GM10248 (cell line): ENCODE measurements at places on chromosomes 11 and 22.

- no peak for DNase-seq
These were observed 175.2 kb downstream of the NELL1 start for GRCh38 chr11:20844630-20845029.

DNA sequence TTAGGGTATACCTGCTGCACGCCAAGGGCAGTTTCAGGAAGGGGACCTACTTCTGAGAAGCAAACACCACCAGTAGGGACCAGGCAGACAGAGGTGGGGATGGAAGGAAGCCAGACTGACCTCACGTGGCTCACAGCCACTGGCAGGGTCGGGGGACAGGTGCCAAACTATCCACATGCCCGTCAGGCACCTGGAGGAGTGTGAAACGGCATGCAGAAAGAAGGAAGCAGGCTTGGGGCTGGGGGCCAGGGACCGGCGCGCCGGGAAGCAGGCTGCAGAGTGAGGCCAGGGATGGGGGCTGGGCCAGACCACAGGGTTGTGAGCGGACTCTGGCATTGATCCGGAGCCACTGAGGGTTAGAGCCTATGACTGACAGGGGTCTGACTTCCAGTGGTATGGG is 47.5 kb downstream of the CDKN1C start:
- DNase-seq, result no peak

- DNase-seq, result no peak
These were observed 37.3 kb downstream of the ABCC8 start for GRCh38 chr11:17439316-17439782.

- peak; percentile 40 for DNase-seq
These were observed 700 bp upstream of the STX3 start for GRCh38 chr11:59754494-59754858.

GRCh38 chr11:120457996-120458395 is 53.6 kb upstream of the GRIK4 start:
- DNase-seq, result no peak

DNA sequence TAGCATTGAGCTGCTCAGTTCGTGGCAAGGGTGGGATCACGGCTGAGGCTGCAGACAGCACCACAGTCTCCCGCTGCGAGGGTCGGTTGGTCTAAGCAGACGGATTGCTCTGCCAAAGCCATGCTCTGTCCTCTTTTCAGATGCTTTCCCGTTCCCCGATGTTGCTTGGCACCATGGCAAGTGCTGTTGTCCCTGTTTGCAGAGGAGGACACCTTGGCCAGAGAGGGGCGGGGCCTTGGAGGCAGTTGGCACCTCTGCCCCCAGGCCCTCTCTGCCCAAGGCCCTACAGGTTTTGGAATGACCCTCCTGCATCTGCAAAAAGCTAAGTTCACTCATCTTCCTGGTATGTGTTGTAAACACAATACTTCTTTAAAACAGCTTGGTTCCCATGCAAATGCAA is 11.6 kb downstream of the CCDC157 start:
- DNase-seq, result no peak

DNA sequence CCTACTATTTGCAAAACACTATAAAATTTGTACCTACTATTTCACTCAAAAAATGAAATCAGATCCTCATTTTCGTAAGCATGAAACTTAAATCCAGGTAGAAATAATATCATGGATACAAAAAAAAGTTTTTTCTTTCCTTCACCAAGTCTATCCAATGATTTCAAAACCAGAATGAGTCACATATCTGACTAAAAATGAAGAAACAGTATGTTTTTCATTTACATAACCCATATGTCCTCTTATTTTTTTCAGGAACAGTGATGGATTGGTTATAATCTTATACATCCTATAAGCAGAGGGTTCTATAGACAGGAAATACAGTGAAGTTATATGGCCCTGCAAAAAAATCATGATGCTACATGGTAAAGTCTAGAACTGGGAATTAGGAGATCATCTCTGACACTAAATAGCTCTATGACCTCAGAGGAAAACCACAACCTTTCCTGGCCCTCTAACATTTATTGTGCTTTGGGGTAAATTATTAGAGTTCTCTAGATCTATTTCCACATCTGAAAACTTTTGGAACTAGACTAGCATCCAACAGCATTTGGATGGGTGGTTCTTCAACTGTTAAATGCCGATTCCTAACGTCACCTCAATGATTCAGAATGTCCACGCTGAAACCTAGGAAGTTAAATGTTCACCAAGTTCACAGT is 10.9 kb downstream of the MTMR2 start:
- no peak for DNase-seq

DNA sequence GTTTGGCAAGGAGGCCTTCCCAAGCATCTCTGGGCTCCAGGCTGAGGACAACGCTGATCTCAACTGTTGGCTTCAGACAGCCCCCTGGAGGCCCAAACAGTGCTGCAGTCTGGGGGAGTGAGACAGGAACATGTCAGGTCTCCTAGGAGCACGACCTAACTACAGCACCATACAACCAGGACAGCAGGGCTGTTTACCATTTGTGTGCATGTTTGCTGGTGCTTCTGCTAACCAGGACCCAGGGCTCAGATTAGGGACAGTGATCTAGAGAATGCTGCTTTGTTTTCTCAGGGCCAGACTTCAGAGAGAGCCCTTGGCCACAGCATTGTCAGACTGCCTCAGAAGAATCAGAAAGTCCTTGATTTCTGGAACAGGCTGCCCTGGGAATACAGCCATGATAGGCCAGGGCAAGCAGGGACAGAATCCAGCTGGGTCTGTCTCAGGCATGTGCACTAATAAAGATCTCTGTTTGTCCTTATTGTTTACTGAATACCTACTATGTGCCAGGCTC is 126.5 kb downstream of the VPREB1 start:
- DNase-seq, result no peak

GRCh38 chr11:77471558-77472193 is 2.2 kb downstream of the PAK1 start:
- no peak for DNase-seq

DNA sequence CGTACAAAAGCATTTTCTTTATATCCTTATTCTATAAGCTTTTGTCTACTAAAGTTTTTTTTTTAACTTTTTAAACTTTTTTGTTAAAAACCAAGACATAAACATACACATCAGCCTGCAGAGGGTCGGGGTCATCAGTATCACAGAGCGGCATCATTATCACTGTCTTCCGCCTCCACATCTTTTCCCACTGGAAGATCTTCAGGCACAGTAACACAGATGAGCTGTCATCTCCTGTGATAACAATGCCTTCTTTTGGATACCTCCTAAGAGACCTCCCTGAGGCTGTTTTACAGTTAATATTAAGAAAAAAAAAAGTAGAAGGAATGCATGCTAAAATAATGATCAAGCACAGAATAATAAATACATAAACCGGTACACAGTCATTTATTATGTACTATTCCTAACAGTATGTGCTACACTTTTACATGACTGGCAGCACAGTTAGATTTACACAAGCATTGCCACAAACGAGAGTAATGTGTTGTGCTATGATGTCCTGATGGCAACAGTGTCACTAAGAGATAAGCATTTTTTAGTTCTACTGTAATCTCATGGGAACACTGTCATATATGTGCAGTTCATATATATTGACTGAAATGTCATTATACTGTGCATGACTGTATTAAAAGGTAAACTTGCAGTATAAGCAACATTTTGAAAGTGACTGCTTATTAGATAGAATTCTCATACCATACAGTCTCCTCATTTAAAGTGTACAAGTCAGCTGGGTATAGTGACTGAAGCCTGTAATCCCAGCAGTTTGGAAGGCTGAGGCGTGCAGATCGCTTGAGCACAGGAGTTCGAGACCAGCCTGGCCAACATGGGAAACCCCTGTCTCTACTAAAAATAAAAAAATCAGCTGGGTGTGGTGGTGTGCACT is 58.6 kb downstream of the KDM2A start:
- DNase-seq, result no peak

- no peak for DNase-seq
These were observed 409.8 kb downstream of the LARGE1 start for GRCh38 chr22:33510429-33510904.
